Stimulated activated CD8-positive, alpha-beta memory T cell treated with anti-CD3 and anti-CD28 coated beads, Interleukin-15, amount 100 ng/mL, for 24 hours (primary cell): ENCODE measurements at places on chromosomes 2 and 18.

- no peak for DNase-seq
Measured at GRCh38 chr2:105621038-105621437, 123.7 kb upstream of the NCK2 start.

- DNase-seq, result no peak
Measured at GRCh38 chr2:136029149-136029548, 43.7 kb upstream of the DARS1 start.

DNA sequence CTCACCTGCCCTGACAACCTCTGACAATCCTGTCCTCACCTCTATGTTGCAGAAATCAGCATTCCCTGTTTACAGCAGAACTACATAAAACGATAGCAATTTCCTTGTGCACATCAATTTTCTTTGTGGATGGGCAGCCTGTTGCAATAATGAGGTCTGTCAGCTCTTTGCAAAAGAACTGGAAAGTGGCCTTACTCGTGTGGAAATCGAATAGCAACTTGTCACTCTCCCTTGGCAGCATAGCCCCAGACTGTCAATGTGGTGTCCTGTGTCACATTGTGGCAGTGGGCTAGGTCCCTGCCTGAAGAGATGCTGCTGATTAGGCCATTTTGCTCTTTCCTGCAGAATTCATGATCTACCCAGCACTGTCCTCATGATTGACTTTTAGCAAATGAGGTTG is 531.9 kb downstream of the CCDC85A start:
- no peak for DNase-seq

DNA sequence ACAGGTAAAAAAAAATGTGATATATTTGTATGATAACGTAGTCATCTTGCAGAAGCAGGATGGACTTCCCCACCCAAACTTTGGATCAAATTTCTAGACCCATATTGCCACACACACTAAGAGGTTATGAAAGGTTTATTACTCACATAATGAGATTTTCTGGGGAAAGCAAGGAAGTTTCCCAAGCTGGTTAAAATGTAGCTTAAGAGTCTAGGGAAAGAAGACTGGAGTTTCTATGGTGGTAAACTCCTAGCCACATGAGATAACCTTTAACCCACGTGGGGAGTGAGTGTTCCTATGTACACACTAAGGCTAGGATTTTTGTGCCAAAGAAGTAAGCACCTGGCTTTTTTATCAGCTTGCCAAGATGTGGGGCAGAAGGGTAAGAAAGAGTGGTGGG is 335.7 kb upstream of the UBE2E3 start:
- DNase-seq, result no peak

DNA sequence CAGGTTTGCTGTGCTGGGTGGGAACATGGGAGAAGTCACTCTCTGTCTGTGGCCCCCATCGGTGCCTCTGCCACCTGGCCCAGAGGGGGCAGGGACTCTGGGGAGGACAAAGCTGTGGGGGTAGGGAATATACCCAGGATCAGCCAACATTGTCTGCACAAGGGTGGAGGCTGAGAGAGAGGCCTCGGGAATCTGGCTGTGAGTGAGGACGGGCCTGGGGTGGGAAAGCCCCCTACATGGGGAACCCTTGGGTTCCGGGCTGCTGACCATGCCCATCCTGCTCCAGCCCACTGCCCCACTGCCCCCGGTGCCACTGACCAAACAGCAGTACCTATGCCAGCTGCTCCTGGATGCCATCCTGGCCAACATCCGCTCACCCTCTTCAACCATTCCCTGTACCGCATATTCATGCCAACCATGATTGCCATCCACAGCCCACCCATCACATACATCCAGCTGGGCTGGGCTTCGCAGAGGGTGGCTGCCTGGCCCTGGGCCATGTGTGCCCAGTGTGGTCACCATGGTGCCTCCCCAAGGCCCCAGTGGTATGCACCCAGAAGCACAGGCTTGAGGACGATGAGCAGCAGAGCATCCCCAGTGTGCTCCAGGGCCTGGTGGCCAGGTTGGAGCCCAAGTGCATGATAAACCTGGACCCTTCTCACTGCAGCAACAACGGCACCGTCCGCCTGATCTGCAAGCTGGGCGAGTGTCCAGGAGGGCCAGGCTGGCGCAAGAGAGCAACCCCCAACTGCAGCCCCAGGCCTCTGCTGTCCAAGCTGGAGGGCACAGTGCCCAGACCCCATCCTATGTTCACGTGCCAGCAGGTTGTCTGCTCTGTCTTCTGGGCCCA is 6.9 kb upstream of the POTEF start:
- DNase-seq, result no peak

DNA sequence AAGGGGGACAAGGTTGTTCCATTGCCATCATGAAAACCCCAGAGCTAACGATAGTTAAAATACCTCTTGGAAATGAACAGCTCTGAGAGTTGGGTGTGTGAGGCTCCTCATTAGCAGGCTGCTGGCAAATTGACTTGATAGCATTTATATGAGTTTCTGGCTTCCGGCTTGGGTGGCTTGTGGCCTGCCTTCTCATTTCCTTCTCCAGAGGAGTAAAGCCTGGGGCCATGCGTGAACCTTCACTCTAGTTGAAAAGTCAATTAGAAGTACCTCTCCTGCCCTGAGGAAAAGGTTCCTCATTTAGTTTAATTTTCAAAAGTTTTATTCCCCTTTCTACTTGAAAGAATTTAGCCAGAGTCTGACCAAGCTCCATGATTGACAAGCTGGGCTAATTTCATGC is 67.1 kb downstream of the MGAT5 start:
- DNase-seq, result no peak

- no peak for DNase-seq
Measured at GRCh38 chr2:128457716-128458115, 139.0 kb upstream of the HS6ST1 start.

GRCh38 chr2:32877587-32878510 is 68.9 kb upstream of the LTBP1 start:
- no peak for DNase-seq

GRCh38 chr2:62142054-62142453 is 53.9 kb upstream of the B3GNT2 start:
- DNase-seq, result no peak

- DNase-seq, result no peak
Measured at GRCh38 chr2:24824966-24825882, 32.0 kb downstream of the CENPO start.

DNA sequence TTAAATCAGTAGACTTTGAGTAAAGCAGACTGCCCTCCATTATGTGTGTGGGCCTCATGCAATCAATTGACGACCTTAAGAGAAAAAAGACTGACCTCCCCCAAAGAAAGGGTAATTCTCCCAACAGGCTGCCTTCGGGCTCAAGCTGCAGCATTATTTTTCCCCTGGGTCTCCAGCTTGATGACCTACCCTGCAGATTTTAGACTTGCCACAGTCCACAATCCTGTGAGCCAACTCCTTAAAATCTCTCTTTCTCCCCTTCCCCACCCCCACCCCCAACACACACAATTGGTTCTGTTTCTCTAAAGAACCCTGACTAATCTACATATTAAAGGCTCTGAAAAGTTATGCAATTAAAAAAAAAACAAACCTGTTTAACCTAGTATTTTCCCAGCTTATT is 89.4 kb downstream of the RNF152 start:
- DNase-seq, result no peak

GRCh38 chr18:25759111-25759510 is 331.3 kb downstream of the SS18 start:
- DNase-seq, result no peak

DNA sequence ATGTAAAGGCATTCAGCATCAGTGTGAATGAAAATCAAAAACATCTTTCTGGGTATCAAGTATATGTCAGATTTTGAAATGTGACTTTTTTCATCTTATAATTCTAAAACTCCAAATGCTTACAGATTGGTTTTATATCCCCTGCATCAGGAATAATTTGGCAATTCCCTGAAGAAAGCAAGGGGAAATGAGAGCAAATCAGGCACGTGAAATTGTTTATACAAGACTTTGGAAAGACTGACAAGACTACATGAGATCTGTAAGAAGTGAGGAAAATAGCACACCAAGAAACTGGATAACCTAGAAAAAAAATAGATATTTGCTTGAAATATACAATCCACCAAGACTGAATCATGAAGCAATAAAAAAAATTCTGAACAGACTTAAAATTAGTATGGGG is 13.8 kb downstream of the COL6A3 start:
- DNase-seq, result no peak

GRCh38 chr18:33946336-33946735 is 278.4 kb downstream of the NOL4 start:
- DNase-seq, result no peak

GRCh38 chr2:26534098-26534864 is 56.4 kb upstream of the OTOF start:
- no peak for DNase-seq

DNA sequence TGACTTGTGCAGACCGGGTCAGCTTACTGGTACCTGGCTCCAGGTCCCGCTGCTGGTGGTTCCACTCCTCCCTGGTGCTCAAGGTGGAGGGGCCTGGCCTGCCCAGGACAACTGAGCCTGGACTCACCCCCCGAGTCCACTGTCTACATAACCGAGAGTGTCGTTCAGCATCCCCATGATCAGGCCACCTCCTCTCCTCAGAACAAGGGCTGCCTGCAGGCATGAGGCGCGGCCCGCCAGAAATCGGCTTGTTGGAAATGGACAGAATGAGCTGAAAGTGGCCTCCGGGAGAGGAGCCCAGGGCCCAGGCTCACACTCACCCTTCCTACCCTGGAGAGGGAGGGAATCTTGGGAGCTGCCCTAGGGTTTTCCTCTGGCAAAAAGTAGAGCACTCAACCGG is 38.9 kb upstream of the OTOF start:
- no peak for DNase-seq

GRCh38 chr2:143856978-143857377 is 662.9 kb downstream of the ZEB2 start:
- DNase-seq, result no peak

- no peak for DNase-seq
Measured at GRCh38 chr2:165109915-165110314, 93.9 kb downstream of the SCN3A start.

GRCh38 chr2:204114295-204115136 is 178.0 kb downstream of the ICOS start:
- no peak for DNase-seq

DNA sequence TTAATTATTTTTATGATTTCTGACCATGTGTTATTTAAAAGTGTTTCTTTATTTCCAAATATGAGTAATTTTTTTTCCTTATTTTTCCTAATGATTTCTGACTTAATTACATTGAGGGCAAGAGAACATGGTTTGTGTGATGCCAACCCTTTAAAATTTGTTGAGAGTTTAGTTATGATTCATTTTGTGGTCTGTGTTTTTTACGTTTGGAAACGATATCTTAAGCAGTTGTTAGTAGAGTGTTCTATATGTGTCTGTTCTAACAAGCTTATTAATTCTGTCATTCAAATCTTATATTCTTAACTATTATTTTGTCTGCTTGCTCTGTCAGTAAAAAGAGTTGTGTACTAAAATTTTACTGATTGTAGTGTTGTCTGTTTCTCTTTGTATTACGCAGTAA is 15.0 kb downstream of the NAB1 start:
- DNase-seq, result no peak

DNA sequence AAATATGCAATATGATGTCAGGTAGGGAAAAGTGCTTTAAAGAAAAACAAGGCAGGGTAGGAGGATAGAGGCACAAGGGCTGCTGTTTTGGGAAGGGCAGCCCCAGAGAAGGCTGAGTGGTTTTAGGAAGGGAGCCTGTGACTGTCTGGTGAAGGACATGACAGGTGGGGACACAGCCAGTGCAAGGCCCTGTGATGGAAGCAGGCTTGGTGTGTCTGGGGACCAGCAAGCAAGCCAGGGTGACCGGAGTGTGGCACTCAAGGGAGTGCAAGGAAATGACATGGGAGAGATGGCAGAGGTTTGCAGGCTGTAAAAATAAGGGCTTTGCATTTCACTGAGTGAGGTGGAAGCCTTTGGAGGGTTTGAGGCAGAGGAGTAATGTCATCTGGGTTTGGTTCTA is 62.0 kb downstream of the LTBP1 start:
- DNase-seq, result no peak

GRCh38 chr2:19700861-19701585 is 200.8 kb downstream of the TTC32 start:
- no peak for DNase-seq

DNA sequence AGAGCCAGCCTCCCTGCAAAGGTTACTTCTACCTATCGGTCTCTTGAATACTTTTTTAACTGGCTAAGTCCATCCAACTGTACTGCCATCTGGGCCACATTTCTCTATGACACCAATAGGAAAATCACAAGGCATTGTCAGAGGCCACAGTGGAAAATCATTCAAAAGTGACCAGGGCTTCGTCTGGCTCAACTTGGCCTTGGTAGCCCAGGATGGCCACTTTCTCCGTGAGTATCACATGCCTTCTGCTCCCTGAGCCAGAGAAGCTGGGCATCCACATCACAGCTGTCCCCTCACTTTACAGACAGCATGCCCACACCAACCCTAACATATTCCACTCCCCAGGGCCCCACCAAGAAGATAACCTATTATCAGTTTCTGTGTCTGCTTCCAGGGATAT is 5.8 kb downstream of the CIB4 start:
- DNase-seq, result no peak

DNA sequence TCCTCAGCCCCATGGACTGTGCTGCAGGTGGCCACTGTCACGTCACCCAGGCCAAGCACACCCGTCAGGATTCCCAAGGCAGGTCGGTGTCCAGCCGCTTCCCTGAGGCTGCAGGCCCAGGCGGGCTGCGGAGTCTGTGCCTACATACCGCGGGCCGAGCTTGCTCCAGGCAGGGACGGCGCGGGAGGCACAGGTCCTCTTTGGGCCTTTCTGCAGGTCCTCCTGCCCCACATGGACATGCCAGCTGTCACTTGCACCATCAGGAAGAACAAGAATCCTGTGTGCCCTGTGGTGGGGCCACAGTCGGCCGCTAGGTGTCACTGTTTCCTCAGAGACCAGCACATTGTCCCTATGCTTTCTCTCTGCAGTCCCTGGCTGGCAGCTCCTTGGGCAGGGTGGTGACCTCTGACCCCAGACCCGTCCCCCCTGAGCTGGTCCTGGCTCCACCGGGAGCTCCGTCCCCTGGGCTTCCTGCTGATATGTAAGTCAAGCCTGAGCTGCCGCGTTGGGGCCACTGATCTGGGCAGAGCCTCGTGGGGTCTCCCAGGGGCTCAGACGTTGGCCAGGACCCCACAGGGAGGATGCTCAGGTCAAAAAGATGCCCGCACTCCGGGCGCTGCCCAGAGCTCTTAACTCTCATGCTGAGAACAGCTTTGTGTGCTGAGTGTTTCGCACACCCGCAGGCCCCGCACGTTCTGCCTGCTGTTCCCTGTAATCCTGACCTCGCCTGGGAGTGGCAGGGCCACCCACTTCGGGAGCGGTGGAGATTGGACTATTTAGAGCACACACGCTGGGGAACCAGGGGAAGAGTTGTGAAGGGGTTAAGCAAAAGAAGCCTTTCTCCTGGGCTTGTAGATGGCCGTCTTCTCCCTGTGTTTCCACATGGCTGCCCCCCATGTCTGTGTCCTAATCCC is 17.3 kb upstream of the AGXT start:
- peak; percentile 73 for DNase-seq

DNA sequence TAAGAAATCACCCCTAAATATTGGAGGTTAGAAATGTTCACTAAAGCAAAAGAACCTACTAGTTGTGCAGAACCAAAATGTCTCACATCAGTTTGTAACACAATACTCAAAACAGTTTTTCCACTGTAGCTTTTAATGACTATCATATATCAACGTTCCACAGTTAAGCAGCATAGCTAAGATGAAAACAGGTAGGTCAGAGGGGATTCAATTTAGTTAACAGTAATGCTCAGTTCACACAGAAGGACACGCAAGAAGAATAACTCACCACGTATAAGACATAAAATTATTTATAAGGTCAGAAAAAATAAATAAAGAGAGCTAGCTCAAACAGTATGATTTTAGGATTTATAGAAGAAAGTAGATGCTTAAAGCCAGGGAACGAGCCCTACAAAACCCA is 118.9 kb upstream of the CCDC150 start:
- DNase-seq, result no peak

- DNase-seq, result no peak
Measured at GRCh38 chr18:37483984-37484819, 81.4 kb downstream of the CELF4 start.
